ENCODE measurements at places on chromosomes 11 and 22.

GRCh38 chr11:118789501-118790356 is 1.2 kb downstream of the DDX6 start:
- no peak for DNase-seq

DNA sequence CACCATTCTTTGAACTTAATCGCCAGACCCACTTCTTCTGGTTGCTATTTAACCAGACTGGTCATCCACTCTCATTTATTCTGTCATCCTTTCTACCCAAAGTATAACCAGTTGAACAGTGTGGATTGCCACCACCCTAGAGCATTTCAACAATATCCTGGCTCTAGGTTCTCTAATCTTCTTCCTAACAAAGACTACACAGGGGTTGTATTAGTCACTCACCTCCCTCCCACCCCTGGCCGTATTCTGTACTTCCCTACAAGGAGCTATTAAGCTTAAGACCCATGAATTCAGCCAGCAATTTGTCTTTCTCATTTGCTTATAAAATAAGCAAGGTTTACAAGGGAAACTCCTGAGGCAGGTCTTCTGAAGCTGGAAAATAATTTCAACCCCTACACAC is 46.9 kb upstream of the CEP126 start:
- DNase-seq: no peak

DNA sequence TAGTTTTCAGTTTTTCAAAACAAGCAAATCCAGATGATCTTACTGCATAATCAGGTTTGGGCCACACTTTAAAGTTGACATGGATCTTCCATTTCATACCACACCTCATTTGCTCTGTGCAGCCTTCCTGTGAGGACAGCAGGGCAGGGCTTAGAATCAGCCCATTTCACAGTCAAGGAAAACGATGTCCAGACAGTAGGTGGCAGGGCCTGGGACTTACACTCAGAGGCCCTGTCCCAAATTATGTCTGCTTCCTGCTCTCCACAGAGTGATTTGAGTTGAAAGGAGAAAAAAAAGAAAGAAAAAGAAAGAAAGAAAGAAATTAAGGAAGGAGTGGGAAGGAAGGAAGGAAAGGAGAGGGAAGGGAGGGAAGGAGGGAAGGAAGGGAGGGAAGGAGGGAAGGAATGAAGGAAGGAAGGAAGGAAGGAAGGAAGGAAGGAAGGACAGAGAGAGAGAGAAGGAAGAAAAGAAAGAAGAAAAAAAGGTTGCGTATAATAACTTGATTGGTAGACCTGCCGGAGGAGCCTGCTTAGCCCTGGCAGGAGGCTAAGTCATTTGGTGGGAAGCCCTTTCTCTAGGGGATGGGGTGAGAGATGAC is 23.6 kb downstream of the TSKU start:
- no peak for DNase-seq

DNA sequence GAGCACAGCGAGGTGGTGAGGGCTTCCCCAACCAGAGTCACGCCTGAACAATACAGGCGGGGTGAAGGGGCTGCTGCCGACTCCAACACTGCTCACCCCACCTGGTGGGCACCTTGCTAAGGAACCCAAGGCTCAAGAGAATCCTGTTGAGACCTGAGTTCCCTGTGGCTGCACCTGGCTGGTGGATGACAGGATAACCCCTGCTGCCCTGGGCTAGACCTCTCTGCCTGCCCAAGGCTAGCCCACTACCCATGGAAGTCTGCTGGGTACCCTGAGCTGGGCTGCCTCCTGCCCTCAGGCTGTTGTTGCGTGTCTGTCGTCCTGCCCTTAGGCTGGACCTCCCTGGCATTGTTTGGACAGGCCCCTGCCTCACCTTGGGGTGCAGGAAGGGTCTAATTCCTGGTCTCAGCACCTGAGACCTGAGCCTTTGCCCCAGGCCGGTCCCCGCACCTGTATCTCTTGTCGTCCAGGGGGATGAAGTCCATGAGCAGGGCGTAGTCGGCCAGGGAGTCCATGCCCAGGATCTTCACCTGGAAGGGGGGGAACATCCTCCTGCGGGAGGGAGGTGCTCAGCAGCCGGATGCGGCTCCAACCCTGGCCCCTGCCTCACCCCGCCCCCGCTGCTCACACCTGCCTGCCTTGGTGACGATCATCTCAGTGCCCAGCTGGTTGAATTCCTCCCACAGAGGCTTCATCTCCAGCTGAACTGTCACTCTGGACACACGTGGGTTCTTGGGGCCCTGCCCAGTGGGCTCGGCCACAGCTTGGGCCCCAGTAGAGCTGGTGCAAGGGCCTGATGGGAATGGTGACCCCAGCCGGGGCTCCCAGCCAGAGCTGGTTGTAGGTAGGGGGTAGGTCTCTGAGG is 4.9 kb upstream of the NUDT8 start:
- no peak for DNase-seq

- no peak for DNase-seq
These were observed 10.5 kb upstream of the CCND1 start for GRCh38 chr11:69630424-69630823.
